ENCODE measurements at places on chromosomes 3 and 15. TPM values are rescaled to one million over a fixed set of nuclear protein-coding genes. Genes with fewer than 3 reads are reported as not detected.

Gene NME9
- not detected for total RNA-seq

Gene LRRC49
- total RNA-seq, result 0.49 TPM

Gene HYAL3
- 1.9 TPM for total RNA-seq

Gene POTEB3
- total RNA-seq, result not detected

Gene BTLA
- 91.6 TPM for total RNA-seq

Gene TRH
- not detected for total RNA-seq

Gene SEMA7A
- 39.0 TPM for total RNA-seq

Gene CTXN2
- total RNA-seq, result 0.10 TPM

Gene DUOX1
- 0.15 TPM for total RNA-seq

Gene SI
- total RNA-seq, result not detected

Gene PLA2G4F
- total RNA-seq, result not detected

Gene MB21D2
- total RNA-seq, result 0.15 TPM

Gene SQOR
- 24.3 TPM for total RNA-seq

Gene TBC1D23
- 36.5 TPM for total RNA-seq

Gene LDHAL6B
- not detected for total RNA-seq

Gene PDCD6IP
- 276 TPM for total RNA-seq

Gene NCEH1
- 7.7 TPM for total RNA-seq

Gene CASR
- total RNA-seq, result not detected

Gene CRYGS
- 10.3 TPM for total RNA-seq

Gene MESD
- 35.3 TPM for total RNA-seq

Gene CHRNB4
- total RNA-seq, result not detected

Gene LIPC
- not detected for total RNA-seq

Gene GLDN
- not detected for total RNA-seq

Gene GOLGA8R
- 4.8 TPM for total RNA-seq

Gene CPLX3
- total RNA-seq, result not detected

Gene EXD1
- total RNA-seq, result not detected

Gene CRYBG3
- 2.2 TPM for total RNA-seq

Gene ALDH1A3
- not detected for total RNA-seq

Gene HAUS2
- 14.0 TPM for total RNA-seq

Gene KIF15
- total RNA-seq, result 1.4 TPM

Gene TMEM44
- total RNA-seq, result 8.2 TPM

Gene THBS1
- 5.6 TPM for total RNA-seq

Gene PIF1
- total RNA-seq, result 2.8 TPM

Gene CSPG4
- total RNA-seq, result 0.15 TPM

Gene CCR8
- not detected for total RNA-seq

Gene FETUB
- total RNA-seq, result not detected

Gene HES1
- total RNA-seq, result 2.4 TPM

Gene RTP1
- not detected for total RNA-seq

Gene STT3B
- total RNA-seq, result 79.2 TPM

Gene SST
- total RNA-seq, result not detected

Gene GOLGA6A
- 1.0 TPM for total RNA-seq

Gene ALDH1L1
- total RNA-seq, result not detected

Gene LRTM1
- total RNA-seq, result not detected

Gene CHRD
- total RNA-seq, result not detected

Gene CLEC3B
- not detected for total RNA-seq

Gene AADACL2
- not detected for total RNA-seq

Gene CHST2
- 24.8 TPM for total RNA-seq

Gene GPR160
- 17.7 TPM for total RNA-seq
